ENCODE measurements at places on chromosomes 12 and 14.

- DNase-seq, result no peak
These were observed 13.5 kb upstream of the TAS2R46 start for GRCh38 chr12:11075642-11076041.

- no peak for DNase-seq
These were observed 168.3 kb downstream of the NEDD1 start for GRCh38 chr12:97075161-97075933.

- DNase-seq, result no peak
These were observed 98.8 kb upstream of the NTF3 start for GRCh38 chr12:5333096-5333495.

DNA sequence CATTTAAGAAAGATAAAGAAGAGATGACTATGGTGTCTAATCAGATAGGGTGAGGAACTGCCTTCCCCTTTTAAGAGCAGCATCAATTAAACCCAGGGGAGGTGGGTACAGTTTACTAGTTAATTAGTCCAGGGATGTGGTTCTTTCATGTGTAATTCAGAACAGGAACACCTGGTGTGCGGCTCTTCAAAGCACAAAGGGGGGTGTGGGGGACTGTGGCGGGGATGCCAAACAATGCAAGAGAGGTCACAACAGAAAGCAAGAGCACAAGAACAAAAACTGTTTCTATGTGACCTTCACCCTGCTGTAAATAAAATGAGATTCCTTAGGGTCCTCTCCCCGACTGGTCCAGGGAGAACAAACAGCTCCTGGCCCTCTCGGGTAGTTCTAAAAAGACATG lies 183.9 kb upstream of the SOX5 start:
- DNase-seq, result no peak

GRCh38 chr12:78977304-78977867 lies 112.8 kb downstream of the SYT1 start:
- DNase-seq, result no peak

DNA sequence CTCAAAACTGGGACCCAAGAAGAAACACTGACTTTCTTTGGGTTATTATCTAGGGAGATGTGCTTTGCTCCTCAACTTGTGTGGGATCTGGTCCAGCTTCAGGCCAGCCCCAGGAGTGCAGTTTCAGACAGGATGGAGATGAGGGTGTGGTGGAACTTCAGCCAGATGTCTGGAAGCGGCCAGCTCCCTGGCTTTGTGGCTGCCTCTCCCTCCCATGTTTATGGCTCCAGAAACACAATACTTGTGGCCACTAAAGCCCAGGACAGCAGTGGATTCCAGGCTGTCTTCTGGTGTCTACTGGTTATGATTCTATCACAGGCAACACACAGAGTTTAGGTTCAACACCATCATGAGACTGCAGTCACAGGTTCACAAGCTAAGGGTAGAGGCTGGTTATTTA lies 44.2 kb upstream of the EMP1 start:
- no peak for DNase-seq

GRCh38 chr12:103975368-103975767 lies 9.7 kb downstream of the TDG start:
- DNase-seq, result no peak

GRCh38 chr14:50109342-50109741 lies 7.0 kb downstream of the VCPKMT start:
- DNase-seq, result no peak

DNA sequence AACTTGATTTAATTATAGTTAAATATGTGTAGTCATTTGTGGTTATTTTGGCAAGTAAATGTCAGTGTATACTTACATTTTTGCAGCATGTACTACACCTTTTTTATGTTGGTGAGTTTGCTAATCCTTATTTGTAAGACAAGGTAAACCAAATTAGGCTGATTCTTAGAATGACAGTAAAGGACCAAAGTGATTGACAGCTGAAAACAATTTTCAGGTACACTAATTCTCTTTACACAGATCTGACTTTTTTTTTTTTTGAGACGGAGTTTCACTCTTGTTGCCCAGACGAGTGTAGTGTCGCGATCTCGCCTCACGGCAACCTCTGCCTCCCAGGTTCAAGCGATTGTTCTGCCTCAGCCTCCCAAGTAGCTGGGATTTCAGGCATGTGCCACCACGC lies 8.4 kb downstream of the SLC25A3 start:
- no peak for DNase-seq

GRCh38 chr12:68602720-68603119 lies 8.0 kb upstream of the RAP1B start:
- DNase-seq, result no peak

DNA sequence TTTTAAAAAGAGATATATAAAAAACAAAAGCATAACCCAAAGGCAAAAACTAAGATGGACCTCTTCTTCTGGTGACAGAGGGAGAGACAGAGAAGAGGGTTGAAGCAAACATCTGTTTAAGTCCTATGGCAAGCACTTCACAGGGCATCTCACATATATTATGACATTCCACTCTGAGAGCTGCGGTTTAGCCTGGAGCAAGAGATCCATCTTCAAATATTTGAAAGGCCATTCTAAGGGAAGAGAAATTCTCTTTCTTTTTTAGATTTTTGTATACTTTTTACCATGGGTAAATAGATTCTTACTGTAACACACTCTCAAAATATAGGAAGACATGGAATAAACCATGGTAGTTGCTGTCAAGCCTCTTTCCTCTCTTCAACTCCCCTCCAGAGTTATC lies 204.1 kb downstream of the GXYLT1 start:
- DNase-seq, result no peak

- DNase-seq, result no peak
These were observed 11.6 kb upstream of the CHFR start for GRCh38 chr12:132899033-132899432.

DNA sequence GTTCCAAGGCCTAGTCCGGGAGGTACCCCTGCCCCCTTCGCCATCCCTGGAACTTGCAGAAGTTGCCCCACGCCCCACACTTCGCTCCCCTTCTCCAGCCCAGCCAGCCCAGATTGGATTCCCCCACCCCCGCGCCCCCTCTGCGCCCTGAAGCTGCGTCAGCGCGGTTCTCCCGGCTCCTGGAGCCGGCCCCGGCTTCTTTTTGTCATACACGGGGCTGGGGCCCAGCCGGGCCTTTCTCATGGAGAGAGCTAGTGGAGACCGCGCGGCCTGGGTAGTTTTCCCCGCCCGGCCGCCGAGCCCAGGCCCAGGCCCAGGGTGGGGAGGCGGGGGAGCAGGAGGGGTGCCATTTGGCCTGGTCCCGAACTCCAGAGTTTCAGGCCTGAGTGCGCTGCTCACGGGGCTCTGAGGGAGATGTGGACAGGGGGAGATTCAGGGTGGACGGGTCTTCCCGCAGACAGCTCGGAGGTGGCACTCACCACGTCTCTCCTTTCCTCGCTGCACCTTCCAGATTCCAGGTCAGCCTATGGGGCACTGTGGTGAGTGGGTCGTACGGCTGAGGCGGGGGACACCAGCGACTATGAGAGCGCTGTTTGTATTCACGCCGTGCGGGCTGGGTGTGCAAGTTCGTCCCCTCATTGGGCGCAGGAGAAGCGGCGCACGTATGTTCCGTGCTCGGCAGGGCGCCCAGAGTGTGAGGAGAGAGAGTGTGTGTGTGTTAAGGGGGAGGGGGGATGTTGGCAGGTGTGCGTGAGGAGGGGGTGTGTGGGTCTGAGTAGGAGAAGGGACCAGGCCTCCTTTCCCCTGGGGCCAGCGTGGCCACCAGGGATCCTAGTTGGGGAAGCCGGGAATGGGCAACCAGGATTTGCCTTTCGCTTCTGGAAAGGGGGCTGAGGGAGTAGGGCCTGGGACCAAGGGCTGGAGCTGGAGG lies 785 bp upstream of the LHX5 start:
- no peak for DNase-seq

GRCh38 chr12:92648242-92649031 lies 54.4 kb upstream of the PLEKHG7 start:
- DNase-seq, result no peak

DNA sequence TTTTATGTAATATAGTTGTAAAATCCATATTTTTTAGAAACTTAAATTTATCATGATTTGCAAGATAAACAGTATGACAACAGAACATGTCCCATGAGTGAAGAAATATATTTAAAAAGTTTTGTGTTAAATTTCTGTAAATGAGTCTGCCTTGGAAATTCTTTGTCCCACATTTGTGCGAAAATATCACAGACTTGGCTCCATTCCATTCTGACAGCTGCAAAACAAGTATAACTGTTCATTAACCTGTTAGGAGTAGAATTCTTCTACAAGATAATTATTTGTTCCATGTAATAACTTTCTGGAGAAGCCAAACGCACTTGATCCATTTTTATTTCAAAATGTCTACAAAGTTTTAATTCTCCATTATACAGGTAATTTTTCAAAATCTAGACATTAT lies 37.9 kb downstream of the MDM1 start:
- no peak for DNase-seq

DNA sequence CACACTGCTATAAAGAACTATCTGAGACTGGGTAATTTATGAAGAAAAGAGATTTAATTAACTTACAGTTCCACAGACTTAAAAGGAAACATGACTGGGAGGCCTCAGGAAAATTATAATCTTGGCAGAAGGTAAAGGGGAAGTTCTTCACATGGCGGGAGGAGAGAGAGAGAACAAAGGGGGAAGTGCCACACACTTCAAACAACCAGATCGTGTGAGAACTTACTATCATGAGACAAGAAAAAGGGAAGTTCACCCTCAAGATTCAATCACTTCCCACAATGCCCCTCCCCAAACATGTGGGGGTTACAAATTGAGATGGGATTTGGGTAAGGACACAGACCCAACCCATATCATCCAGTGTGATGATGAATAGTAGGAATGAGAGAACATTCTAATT lies 366.5 kb downstream of the LRFN5 start:
- no peak for DNase-seq

DNA sequence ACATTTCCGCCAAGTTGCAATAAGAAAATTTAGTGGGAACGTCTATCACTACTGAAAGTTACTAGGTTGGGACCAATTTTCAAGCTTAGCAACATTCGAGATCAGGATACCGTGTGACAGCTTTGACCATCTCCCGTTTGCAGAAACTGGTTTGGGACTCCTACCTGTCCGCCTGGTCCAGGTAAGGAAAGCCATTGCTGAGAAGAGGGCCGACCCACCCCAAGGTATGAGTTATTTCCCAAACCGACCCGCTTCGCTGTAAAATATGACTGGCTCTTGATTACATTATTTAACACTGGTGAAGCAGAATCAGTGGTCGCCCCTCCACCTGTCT lies 271 bp downstream of the DNAI7 start:
- DNase-seq, result no peak

GRCh38 chr14:24231263-24232120 lies 675 bp downstream of the NEDD8 start:
- peak; percentile 48 for DNase-seq

- no peak for DNase-seq
These were observed 123.8 kb upstream of the LRFN5 start for GRCh38 chr14:41482861-41483260.

DNA sequence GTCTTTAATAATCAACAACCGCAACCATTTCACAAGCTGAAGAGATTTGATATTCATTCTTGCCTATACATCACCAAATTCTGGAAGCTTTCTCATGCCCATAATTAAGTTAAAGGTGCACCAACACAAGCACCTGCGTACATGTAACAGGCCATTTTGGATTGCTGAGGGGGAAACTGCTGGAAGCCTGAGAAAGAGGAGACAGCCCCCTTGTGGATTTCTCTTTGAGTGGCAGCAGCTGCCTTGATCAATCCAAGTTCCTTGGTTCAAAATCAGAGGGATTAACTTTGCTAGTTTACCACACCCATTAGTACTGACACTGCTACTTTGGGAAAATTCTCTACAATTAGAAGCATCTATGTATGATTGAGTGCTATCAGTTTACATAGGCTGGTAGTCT lies 321.1 kb downstream of the NOVA1 start:
- no peak for DNase-seq

GRCh38 chr12:27733052-27733656 lies 22.5 kb downstream of the MRPS35 start:
- peak; percentile 38 for DNase-seq

GRCh38 chr12:16763901-16764300 lies 157.9 kb upstream of the LMO3 start:
- DNase-seq, result no peak

GRCh38 chr14:69845787-69846186 lies 33.4 kb upstream of the SMOC1 start:
- DNase-seq, result no peak

GRCh38 chr12:75783093-75783877 lies 248.3 kb downstream of the PHLDA1 start:
- DNase-seq, result no peak

DNA sequence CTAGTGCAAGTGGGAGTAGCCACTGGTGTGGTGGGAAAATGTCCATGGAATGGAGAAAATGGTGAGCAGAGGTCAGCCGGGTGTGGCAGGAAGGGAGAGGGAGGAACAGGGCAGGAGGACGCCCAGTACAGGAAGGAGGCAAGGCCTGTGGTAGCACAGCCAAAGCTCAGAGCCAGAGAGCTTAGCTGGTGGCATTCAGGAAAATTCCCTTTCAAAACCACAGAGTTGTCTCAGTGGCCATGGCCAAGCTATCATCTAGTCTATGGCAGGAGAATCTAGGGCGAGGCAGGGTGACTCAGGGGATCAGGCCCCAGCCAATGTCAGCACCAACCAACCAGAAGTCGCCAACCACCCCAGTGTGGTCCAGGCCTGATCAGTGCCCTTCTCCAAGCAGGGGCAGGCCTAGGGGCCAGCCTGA lies 67.7 kb upstream of the DDX11 start:
- no peak for DNase-seq

- no peak for DNase-seq
These were observed 190.2 kb upstream of the HMGA2 start for GRCh38 chr12:65634061-65634460.

DNA sequence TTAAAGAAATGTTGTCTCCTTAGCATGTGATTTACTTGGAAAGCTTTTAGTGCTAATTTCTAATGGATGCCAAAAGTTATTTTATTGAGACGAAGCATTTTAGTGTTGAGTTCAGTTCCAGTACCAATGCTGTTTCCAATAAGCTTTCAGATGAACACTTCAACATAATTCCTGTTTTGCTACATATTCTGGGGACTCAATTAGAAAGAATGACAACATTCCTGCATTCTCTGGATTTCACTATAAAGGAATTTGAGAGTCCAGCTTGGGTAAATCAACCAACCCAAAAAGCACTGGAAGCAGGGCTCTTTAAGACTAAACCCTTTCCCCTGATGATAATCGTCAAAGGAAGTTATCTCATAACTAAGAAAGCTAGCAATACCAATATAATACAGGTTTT lies 353.0 kb upstream of the TMTC1 start:
- no peak for DNase-seq

DNA sequence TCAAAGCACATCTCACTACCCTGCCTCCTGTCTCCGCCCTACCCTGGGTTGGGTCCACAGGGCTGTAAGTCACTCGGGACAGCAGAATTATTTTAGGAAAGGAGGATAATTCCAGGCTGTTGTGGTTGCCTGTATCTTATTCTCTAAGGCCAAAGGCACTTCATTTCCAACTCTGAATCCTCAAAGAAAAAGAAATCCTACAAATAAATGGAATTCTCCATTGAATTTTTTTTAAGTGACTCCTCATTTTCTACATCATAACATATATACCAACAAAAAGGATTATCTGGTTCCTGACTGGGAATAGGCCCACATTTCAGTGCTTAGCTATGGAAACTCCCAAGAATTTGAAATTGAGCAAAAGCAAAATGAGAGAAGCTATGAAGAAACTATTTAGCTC lies 186.4 kb downstream of the ITPR2 start:
- no peak for DNase-seq

GRCh38 chr12:43099691-43100163 lies 452.3 kb downstream of the ADAMTS20 start:
- no peak for DNase-seq

- peak; percentile 89 for DNase-seq
These were observed 1181.2 kb downstream of the VRK1 start for GRCh38 chr14:97978341-97978740.

- no peak for DNase-seq
These were observed 39.9 kb upstream of the PTPRR start for GRCh38 chr12:70960484-70960883.

- DNase-seq, result no peak
These were observed 231.5 kb downstream of the MSRB3 start for GRCh38 chr12:65510007-65510406.
